Activated CD8-positive, alpha-beta memory T cell treated with anti-CD3 and anti-CD28 coated beads for 1 hour (primary cell): ENCODE measurements at places on chromosomes 4 and X.

DNA sequence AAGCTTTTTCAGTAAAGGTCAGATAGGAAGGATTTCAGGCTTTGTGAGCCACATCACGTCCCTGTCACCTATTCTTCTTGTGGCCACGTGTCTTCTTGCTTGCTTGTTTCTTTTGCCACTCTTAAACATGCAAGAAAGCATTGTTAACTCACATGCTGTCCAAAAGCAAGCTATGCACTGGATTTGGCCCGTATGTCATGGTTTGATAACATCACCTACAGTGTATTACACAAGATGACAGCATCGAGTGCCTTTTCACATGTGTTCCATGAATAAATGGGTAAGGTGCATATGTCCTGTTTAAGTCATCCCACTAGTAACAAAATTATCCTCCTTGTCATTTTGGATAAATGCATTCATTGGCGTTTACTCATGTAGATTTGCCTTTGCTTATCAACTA, 468.0 kb upstream of the FAT1 start:
- DNase-seq: no peak

DNA sequence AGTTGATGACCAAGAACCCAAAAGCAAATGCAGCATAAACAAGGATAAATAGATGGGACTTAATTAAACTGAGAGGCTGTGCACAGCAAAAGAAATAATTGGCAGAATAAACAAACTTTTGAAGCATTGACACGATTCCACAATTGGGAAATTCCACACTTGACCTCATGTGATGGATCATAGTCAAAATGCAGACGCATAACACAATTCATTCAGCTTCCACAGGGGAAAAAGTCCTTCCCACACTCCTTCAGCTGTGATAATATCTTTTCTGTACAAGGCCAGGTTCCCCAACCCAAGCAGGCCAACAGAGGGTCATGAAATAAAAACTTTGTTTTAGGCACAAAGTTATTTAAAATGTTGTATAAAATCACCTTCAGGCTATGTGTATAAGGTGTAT, 66.6 kb upstream of the SLIT2 start:
- DNase-seq: no peak

DNA sequence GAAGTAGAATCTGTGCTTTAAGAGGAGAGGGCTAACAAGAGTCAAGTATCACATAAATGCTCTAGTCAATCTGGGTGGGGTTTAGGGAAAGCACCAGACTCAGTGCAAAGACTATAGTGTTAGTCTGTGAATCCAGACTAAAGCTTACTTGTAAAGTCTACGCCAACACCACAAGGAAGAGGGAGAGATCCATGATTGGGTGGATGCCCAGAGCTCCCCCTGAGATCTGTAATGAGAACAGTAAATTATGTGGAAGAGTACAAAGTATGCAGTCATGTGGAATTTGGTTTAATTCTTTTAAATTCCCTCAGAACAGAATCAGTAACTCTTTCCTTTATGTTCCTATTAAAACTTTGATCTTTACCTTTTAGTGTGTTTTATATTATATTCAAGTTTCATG, 354.7 kb upstream of the SPANXN4 start:
- DNase-seq: no peak

DNA sequence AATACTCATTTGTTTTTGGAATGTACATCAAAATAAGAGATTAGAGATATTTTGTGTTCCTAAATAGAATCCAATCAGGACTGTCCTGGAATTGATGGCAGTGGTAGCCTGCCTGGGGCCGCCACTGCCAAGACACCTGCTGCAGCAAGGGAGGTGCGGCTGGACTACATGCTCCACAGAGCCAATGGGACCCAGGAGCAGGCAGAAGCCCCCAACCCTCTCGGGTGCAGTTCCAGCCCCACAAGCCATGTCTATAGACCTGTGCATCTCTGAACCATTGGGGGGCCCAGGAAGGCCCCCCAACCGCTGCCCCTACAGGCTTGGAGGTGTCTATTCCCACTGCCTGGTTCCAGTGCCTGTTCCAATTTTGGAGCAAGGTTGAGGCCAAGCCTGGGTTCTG, 1524.3 kb downstream of the PCDH18 start:
- no peak for DNase-seq

DNA sequence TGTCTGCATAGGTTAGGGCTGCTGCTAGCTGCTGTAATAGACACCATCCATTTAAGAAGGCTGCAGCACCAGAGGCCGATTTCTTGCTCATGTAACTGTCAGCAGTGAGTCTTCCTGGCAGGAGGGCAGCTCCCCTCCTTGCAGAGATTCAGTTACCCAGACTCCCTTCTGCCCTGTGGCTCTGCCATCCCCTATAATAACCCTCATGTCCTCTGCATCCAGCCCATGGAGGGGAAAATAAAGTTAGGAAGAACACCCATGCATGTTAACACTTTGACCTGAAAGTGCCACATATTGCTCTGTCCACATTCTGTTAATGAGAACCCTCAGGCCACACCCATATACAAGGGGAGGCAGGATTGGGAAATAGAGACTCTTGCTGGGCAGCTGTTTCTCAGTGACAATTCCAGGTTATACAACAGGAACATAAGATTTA, 5.4 kb downstream of the STBD1 start:
- DNase-seq: no peak

GRCh38 chr4:186227744-186228513, 622 bp downstream of the KLKB1 start:
- no peak for DNase-seq

- no peak for DNase-seq
These were observed 184.8 kb upstream of the MTMR8 start for GRCh38 chrX:64580035-64580434.

DNA sequence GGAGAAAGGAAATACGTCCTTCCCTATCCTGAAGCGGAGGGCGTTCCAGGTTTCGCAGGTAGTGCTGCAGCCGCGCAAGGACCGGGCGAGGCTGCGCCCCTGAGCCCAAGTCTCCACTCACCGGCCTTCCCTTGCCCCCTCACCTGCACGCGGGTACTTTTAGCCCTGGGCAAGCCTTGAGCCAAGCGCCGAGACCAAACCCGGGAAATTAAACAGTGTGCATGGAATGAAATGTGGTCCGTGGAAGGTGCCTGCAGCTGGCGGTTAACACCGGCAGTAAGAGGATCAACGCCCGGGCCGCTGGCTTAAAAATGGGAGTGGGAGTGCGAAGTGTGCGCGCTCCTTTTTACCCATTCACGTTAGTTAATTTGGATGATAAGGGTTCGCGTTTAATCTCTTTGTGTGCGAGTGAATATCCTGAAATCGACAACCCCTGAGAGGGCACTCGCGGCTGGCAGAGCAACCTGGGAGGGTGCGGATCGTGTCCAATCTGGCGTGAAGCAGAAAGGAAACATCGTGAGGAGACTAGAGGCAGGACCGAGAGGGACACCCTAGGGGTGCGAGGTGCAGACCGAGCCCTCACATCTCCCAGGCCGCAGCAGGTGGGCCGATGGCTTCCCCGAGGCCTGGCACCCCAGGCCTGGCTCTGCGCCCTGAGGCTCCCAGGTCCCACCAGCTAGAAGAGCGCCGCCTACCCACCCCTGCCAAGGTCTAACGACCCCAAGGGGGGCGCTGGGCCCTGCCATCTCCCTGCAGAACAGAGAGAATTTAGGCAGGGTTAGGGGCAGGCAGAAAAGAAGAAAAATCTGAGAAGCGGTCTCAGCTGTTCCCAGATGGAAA, 2.0 kb upstream of the HELT start:
- no peak for DNase-seq

DNA sequence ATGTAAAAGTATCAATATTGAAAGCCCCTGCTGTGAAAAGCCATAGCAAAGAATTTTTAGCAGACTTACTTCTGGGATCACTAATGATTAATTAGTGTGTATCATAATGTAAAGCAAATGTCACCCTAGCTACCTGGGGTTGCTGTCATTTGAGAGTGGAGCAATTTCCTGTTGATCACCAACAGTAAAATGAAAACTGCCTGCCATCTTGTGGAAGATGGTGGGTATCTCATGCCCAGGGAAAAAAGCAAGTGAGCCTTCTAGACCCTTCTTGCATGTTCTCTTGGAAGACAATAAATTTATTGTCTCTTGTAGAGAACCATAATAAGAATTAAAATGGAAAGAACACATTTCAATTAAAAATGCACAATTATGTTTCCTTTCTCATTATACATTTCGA, 360.2 kb downstream of the ZIC3 start:
- no peak for DNase-seq

DNA sequence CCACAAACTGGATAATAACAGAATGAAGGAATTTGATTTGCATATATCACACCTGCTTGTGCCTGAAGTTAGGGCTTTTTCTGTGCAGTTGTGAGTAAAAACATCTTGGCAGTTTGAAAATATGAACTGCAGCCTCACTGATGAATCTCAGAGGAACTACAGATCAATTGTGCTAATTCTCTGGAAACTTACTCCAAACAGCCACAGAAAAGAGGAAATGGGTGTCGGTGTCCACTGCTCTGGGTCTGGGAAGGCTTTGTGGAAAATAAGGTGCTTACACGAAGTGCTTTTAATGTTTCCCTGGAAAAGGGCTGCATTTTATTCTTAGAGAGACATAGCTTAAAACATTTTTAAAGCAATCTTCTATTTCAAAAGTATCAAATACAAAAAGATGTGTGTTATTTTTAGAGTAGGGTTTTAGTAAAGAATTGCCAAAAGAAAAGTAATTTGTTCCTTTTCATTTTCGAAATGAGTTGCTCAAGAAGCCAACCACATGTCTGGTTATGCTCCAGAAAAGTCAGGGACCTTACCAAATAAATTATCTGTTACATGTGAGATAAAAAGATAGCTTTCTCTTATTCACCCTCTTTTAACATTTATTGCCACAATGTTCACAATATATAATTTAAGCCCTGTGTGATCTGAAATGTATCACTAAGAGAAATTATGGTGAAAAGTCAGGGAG, 240.1 kb downstream of the FRAS1 start:
- DNase-seq: no peak

DNA sequence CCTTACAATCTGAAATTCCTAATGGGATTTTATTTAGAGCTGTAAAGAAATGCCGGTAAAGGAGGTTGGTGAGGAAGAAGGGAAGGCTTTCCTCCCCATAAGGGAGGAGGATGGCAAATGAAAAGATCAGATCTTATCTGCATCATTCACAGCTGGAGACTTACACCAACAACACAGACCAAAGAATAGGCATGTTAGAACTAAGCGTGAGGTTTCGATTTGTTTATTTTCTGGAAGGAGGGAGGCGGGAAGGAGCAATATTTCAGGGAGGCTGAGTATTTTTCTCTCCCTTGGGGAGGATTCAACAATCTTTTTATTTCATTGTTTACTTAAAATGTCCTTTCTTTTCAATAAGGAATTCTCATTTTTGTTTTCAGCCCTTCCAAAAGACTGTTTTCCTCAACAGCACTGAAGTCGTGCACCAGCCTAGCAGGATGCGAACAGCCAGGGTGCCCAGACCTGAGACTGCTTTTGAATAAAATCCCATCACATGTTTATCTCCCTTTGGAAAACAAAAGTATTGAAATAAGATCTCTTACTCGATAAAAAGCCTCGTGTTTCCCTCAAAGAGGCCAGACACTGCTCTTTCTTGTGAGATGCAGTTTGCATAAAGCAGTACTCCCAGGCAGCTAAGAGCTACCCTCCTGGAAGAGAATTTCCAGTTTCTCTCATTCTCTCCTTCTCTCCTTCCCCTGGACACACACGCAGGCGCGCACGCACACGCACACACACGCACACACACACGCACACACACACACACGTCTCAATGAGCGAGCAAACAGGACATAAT, 236.1 kb downstream of the MGST2 start:
- no peak for DNase-seq

DNA sequence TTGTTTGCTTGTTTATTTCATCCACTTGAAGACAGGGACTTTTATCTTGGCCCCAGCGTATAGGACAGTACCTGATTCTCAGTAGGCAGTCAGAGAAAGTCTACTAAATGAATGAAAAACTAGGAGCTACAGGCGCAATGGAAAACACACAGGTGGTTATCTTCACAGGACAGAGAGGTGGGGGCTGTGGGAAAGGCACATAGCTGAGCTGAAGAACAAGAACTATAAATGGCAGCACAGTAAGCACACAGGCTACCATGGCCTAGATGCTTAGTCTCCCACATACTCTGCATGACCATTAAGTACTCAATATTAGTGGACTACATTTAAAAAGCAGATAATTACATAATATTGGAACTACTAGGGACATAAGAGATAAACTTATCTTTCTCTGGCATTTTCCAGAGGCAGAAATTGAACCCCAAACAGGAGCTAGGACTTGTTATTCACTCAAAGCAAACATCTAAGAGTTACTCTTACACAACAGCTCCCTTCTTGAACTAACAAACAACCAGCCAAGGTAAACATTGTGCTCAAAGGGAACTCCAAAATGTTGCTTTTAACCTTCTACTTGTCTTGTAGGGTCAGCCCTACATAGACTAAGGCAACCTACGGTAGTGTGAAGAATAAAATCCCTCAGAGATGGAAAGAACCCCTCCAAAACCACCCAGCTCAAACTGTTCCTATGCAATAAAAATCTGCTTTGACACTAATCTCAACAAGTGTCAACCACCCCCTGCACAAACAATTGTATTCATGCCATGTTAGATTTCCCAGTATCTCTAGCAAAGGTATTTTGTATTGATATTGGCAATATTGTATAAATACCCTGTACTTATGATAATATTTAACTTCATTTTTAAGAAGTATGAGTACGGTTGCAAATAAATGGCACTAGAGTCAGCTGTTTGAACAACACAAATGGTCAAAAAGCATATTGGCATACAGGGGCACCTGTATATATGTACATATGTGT, 593.6 kb downstream of the KLHL13 start:
- no peak for DNase-seq

DNA sequence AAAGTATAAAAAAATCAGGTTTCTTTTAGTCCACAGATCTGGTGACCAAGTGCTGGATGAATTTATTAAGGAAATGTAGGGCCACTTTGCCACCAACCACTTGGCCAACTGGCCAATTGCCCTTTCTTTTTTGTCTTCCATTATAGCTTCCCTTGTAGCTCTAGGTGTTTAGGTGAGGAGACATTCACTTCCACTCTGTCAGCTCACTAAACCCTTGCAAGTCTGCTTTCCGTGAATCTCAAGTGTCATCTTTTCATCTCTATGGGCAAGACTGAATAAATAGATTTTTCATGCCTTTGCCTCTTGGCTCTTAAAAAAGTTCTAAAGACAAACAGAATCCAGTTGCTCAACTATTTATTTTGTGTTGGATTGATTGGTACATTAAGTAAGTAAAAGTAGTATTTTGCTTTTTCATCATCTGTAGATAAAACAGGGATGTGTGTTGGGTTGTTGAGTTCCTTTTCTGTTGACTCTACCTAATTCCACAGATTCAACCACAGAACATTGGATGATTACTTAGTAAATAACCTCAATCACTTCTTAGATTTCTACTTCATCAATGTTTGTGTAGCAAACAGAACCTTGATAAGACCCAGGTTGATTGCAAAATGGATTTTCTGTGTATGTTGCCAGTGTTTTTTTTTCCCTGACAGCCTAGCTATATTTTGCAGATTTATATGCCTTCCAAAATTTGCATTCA, 68.1 kb upstream of the GRXCR1 start:
- DNase-seq: no peak
